Astrocyte (in vitro differentiated cells and primary cell): ENCODE measurements at places on chromosomes 5 and 9. TPM values are rescaled to one million over a fixed set of nuclear protein-coding genes. Genes with fewer than 3 reads are reported as not detected.

ADAM19 gene
- total RNA-seq, result 316 and 332 TPM in 2 replicates

SYNPO gene
- 40.2 and 68.9 TPM in 2 replicates for total RNA-seq

GCNT1 gene
- total RNA-seq, result 14.7 and 15.9 TPM in 2 replicates

DOLPP1 gene
- 14.9 and 17.9 TPM in 2 replicates for total RNA-seq

GRCh38 chr5:1161108-1161832, 40.1 kb upstream of the SLC6A19 start:
- no peaks in the 10 kb centered on the region for H3K4me1 ChIP-seq
- no peak for DNase-seq
- no peaks in the 10 kb centered on the region for H3K36me3 ChIP-seq
- H3K27me3 ChIP-seq, result peaks cover 13% of the 10 kb centered on the region

DNA sequence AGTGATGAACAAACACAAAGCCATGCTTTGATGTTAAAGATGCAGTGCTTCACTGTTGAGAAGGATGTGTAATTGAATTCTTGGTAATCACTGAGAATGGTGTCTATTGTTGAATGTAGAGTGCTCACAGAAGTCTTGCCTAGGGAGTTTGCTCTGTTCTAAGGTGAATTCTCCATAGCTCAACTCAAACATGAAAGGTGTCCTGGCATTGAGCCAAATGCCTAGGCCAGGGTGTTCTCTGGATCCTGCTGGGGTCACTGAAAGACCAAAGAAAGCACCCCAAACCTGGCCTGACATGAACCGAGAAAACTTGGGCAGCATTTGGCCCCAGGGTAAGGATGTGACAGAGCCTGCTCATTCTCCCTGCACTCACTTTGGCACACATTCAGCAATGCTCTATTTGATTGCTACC, 217.3 kb downstream of the ARL15 start:
- no peaks in the 10 kb centered on the region for H3K27me3 ChIP-seq
- peaks cover 15% of the 10 kb centered on the region for H3K4me1 ChIP-seq
- no peak overlapping the region for H3K27ac ChIP-seq
- no peak overlapping the region for H3K4me3 ChIP-seq
- DNase-seq, result no peak
- no peaks in the 10 kb centered on the region for H3K36me3 ChIP-seq

- DNase-seq, result no peak
- no peaks in the 10 kb centered on the region for H3K36me3 ChIP-seq
- no peaks in the 10 kb centered on the region for H3K4me1 ChIP-seq
- no peak overlapping the region for H3K27ac ChIP-seq
- H3K4me3 ChIP-seq, result no peak overlapping the region
These were observed 81.4 kb upstream of the ZNF618 start for GRCh38 chr9:113794721-113795120.

- H3K4me3 ChIP-seq, result no peak overlapping the region
- no peak overlapping the region for H3K27ac ChIP-seq
- no peaks in the 10 kb centered on the region for H3K4me1 ChIP-seq
- no peaks in the 10 kb centered on the region for H3K36me3 ChIP-seq
These were observed 24.2 kb upstream of the ADAMTS2 start for GRCh38 chr5:179369530-179369884.

DNA sequence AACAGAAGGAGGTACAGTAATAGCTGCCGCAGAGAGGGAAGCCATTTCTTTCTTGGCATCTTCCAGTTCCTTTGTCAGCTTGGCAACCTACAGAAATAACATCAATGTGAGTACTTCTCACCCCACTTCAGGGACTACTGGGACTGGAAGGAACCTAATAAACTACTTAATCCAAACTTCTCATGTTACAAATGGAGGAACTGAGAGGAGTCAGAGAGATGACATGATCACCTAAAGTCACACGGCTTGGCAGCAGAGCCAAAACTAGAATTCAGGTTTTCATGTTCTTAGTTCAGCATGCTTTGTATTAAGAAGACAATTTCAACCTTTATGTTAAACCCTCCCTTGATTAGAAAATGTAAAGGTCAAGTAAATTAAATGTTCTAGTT, 44.7 kb downstream of the DIAPH1 start:
- no peak for DNase-seq
- no peaks in the 10 kb centered on the region for H3K27me3 ChIP-seq
- H3K36me3 ChIP-seq, result peaks cover 59% of the 10 kb centered on the region
- no peaks in the 10 kb centered on the region for H3K4me1 ChIP-seq
- no peak overlapping the region for H3K27ac ChIP-seq

DNA sequence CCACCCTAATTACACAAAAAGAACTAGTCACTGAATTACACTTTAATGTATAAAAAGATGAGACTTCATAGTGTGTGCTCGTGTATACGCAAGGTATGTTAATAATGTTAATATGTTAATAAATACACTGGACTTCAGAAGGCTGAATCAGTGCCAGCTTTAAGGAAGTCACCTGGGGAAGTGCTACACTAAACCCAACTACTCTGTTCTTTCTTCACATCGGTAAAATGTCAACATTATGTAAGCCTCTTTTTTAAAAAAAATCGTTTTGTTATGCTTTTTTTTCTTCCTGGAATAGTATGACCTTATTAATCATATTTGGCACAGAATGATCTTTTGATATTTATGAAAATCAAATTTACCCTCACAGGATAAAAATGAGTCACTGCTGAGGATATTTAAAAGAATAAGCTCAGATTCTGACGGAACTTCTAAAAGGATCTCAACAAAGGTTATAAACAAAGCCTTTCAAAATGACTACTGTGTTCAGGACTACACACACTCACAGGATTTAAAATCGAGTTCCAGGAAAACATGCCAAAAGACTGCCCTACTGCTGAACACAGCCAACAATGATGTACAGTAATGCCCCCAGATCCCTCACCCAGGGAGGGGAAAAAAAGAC, 75.9 kb downstream of the AUH start:
- no peak overlapping the region for H3K27ac ChIP-seq
- no peaks in the 10 kb centered on the region for H3K36me3 ChIP-seq
- peak; percentile 9 for DNase-seq
- no peak overlapping the region for H3K4me3 ChIP-seq
- no peaks in the 10 kb centered on the region for H3K27me3 ChIP-seq

- H3K36me3 ChIP-seq, result no peaks in the 10 kb centered on the region
- H3K27ac ChIP-seq, result no peak overlapping the region
- no peak for DNase-seq
- H3K4me3 ChIP-seq, result no peak overlapping the region
- H3K27me3 ChIP-seq, result peaks cover 27% of the 10 kb centered on the region
- H3K4me1 ChIP-seq, result peaks cover 6% of the 10 kb centered on the region
These were observed 29.3 kb upstream of the NKD2 start for GRCh38 chr5:979100-979817.

DNA sequence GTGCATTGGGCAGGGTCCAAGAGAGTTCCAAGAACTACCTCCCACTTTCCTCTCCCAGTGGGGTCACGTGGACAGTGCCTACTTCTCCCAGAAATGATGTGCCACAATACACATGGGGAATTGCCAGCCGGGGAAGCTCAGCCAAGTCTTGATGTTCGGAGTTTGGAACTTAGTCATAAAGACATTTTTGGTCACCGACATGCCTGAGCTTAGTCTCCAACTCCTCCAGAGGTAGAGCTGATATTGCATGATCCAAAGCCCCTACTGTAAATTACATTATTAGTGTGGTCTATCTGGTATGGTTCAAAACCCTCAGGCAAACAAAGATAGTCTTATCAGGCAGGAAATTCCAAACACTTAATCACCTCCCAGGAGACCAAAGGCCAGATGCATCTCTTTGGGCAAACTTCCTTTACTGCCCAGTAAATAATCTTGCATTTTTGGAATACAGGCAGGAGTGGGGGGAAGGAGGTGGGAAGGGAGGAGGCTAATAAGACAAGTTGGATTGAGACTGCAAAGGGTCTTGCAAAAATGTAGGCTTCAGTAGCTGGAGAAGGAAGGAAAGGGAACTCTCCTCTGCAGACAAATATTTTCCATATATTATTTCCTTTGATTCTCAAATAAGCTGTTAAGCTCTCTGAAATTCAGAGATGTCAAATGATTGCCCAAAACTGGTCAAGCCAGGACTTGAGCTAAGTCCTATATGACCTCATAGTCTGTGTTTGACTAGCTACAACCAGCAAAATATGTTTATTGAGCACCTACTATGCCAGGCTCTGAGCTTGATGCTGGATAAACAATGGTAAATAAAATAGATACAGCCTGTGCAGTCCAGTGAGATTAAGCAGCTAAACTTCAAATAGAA, 99.4 kb downstream of the DRD1 start:
- DNase-seq, result peak; percentile 86
- H3K4me1 ChIP-seq, result peaks cover 24% of the 10 kb centered on the region
- H3K27me3 ChIP-seq, result no peaks in the 10 kb centered on the region
- no peak overlapping the region for H3K4me3 ChIP-seq

- no peaks in the 10 kb centered on the region for H3K27me3 ChIP-seq
- no peak overlapping the region for H3K4me3 ChIP-seq
- DNase-seq, result peak; percentile 39
- no peaks in the 10 kb centered on the region for H3K36me3 ChIP-seq
- no peaks in the 10 kb centered on the region for H3K4me1 ChIP-seq
These were observed 133.1 kb upstream of the FBXL7 start for GRCh38 chr5:15366676-15367391.

DNA sequence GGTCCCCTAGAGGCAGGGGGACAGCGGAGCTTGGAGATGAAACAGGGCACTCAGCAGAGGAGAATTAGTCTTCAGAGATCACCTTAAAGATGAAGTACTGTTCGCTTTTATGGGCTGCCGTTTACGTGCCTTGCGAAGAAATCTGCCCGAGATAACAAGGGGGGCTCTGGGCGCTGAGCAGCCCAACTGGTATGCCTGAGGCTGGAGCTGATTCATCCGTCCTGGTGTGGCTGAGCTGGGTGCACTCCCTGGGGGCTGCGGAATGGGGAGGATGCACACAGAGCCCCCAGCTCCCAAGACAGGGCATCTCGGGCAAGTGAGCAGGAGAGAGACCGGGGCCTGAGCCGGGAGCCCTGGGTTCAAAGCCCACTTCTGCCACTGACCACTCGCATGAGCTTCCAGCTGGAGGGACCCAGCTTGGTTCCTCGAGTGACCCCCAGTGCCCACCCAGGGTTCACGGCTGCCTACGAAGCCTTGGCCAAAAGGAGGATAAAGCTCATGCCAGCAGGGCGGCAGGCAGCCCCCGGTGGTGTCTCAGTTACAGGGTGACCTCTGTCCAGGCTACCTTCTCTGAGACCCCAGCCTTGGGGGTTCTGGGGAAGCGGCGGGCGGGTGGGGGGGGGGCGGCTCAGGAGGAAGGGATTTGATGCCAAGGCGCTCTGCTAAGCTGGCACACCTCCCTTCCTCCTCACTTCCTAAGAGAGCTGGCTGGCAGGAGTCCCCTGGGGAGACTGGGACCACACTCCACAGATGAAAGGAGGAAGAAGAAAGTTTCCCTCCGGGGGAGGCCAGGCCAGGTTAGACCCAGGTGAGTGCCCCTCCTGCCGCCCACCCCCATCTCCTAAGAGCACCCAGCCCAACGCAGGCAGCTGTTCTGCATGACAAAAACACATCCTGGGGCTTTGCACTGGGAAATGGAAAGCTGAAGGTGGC, 5.7 kb downstream of the FIBCD1 start:
- peak overlapping the region; percentile 29 for H3K4me3 ChIP-seq
- H3K4me1 ChIP-seq, result peaks cover 54% of the 10 kb centered on the region
- peak overlapping the region; percentile 16 for H3K27ac ChIP-seq
- DNase-seq, result peak; percentile 71

DNA sequence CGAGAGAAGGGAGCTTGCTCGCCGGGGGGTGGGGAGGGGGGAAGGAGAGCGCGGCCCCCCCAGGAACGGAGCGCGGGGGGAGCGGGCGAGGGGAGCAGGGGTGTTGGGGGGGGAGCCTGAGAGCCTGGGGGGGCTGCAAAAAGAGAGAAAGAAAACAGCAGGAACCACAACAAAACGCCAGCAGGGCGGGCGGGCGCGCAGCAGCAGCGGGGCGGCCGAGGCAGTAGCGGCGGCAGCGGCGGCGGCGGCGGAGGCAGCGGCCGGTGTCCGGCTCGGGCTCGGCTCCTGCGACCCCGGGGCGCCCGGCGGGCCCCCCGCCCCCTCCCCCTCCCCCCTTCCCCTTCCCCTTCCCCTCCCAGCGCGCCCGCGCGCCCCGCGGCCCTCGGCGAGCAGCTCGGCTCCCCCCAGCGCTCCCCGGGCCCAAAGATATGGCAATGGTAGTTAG, 1.6 kb downstream of the NR2F1 start:
- H3K27me3 ChIP-seq, result no peaks in the 10 kb centered on the region
- peaks cover 3% of the 10 kb centered on the region for H3K36me3 ChIP-seq
- peak overlapping the region; percentile 87 for H3K27ac ChIP-seq
- DNase-seq, result no peak
- peaks cover 14% of the 10 kb centered on the region for H3K4me1 ChIP-seq
- H3K4me3 ChIP-seq, result peak overlapping the region; percentile 93

GRCh38 chr5:67092535-67092934, 104.1 kb downstream of the CD180 start:
- H3K4me1 ChIP-seq, result peaks cover 36% of the 10 kb centered on the region
- no peak for DNase-seq
- no peak overlapping the region for H3K27ac ChIP-seq
- peaks cover 3% of the 10 kb centered on the region for H3K36me3 ChIP-seq

GRCh38 chr9:112044186-112044585, 130.9 kb downstream of the SUSD1 start:
- H3K4me3 ChIP-seq, result no peak overlapping the region
- DNase-seq, result no peak
- H3K27ac ChIP-seq, result peak overlapping the region; percentile 30
- no peaks in the 10 kb centered on the region for H3K36me3 ChIP-seq

DNA sequence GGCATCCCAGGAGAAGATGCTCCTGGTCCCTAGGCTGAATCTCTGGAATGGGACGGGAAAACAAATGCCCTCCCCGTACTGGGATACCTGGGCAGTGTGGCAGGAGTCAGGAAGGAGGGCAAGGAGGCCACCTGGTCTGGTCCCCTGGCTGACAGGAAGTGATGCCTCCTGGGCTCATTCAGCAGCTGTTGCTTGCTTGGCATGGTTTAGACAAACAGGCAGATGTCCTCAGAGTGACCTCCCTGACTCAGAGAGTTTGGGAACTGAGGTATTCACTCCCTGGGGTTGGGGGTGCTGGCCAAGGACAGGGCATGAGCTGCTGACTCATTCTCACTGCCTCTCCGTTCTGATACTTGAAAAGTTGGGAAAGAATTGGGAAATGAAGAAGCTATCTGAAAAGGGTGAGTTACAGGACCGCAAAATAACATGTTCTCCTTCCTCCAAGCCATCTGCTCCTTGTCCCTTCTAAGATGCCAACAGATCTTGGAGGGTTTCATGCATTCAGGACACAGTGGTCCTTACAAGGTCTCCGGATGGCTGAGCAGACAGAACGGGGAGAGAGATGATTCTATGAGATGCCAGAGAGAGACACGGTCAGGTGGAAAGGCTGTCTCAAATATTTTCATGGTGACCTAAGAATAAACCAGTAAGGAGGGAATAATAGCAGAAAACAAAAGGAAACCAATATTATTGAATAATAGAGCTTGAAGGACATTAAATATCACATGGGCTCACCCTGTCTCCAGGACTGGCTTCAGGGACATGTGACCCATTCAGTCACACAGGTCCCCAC, 534.5 kb downstream of the BNC2 start:
- H3K36me3 ChIP-seq, result no peaks in the 10 kb centered on the region
- H3K27ac ChIP-seq, result peak overlapping the region; percentile 83
- H3K4me1 ChIP-seq, result peaks cover 28% of the 10 kb centered on the region
- H3K27me3 ChIP-seq, result no peaks in the 10 kb centered on the region
- no peak overlapping the region for H3K4me3 ChIP-seq
- DNase-seq, result peak; percentile 100
